ENCODE measurements at places on chromosomes 3 and 15.
A peak's percentile ranks its signal among the peaks of the same experiment; 100 is the strongest.

DNA sequence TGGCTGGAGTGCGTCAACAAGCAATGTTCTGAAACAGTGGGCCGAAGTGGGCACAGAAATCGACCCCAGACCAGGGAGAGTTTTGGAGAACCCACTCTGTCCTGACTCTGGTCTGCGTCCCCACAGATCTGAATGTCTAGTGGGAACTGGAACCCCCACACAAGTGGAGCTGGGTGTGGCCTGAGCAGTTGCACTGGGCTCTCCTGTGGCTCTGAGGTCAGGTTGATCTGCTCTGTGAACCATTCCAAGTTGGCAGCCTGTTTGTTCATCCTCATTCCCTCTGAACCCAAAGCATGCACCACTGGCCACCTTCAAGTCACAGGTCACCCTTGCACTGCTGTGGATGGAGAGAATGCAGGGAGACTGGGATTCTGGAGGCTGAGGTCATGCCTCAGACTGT, 60.5 kb downstream of the STARD5 start:
- no peak for DNase-seq

DNA sequence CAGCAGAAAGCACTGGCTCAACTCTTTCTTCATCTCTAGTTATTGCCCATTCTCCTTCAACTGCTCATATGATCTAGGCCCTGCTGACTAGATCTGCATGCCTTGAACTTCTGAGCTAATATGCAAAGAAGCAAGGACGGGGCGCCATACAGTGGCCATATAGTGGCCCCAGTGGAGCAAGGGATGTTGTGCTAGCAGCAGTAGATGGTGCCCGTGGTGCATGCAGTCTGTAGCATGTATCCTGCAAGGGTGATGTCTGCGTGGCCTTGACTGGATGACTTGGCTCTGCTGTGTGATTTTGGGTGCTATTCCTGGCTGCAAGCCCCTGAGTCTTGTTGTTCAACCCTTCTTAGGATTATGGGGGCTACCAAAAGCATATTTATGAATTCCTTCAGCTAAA, 12.2 kb upstream of the NMD3 start:
- no peak for DNase-seq

- no peak for DNase-seq
Measured at GRCh38 chr15:52645916-52646315, 33.3 kb downstream of the ATOSA start.

DNA sequence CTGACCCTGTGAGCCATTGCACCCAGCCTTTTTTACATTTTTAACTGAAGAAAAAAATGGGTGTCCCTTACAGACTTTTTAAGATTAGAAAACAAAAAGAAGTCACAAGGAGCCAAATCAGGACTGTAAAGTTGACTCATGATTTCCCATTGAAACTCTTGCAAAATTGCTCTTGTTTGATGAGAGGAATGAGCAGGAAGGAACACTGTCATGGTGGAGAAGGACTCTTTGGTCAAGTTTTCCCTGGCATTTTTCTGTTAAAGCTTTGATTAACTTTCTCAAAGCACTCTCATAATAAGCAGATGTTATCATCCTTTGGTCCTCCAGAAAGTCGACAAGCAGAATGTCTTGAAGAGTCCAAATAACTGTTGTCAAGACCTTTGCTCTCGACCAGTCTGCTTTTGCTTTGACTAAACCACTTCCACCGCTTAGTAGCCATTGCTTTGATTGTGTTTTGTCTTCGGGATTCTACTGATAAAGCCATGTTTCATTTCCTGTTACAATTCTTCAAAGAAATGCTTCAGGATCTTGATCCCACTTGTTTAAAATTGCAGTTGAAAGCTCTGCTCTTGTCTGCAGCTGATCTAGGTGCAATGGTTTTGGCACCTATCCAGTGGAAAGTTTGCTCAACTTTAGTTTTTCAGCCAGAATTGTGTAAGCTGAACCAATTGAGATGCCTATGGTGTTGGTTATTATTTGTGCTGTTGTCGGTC, 369.4 kb downstream of the MAGI1 start:
- no peak for DNase-seq

DNA sequence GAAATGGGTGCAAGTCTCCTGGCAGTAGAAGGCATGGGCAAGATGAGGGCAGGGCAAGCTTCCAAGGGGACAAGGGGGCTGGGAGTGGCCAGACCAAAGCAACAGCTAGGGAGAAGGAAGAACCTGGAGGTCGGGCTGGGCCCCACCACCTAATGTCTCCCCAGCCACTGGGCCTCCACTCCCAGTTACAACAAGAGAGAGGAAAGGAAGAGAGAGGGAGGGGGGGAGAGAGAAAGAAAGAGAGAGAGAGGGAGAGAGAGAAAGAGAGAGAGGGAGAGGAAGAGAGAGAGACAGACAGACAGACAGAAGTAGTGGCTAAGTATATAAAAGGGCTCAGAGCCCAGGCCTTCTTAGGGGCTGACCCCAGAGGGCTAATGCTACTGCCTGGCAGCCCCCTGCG, 6.9 kb downstream of the DUSP7 start:
- DNase-seq = no peak

GRCh38 chr15:43872416-43873020, 45.7 kb downstream of the WDR76 start:
- DNase-seq = peak; percentile 5

- DNase-seq = no peak
Measured at GRCh38 chr3:24088782-24089181, 143.7 kb downstream of the NR1D2 start.

GRCh38 chr3:16061491-16061890, 113.0 kb upstream of the GALNT15 start:
- DNase-seq = no peak

- no peak for DNase-seq
Measured at GRCh38 chr3:123779655-123780231, 104.4 kb downstream of the MYLK start.

DNA sequence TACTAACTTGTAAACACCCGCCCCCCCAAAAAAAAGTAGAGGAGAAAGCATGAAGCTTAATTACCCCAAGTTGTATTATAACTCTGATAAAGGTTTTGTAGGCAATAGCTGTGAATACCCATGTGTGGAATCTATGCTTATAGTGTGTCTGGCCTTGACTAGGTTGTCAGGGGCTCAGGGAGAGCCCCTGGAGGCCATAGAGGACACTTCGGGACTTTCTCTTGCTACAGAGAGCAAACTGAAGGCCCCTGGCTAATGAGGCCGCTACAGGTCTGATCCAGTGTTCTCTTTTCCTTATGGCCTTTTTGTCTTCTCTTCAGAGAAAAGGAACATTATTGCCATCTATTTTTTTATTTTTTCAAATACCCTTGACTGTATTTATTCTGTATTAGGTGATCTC, 19.1 kb upstream of the SCAANT1 start:
- DNase-seq = no peak

- DNase-seq = no peak
Measured at GRCh38 chr3:171829841-171830517, 13.2 kb upstream of the TMEM212 start.

- DNase-seq = no peak
Measured at GRCh38 chr3:128263946-128264345, 110.7 kb downstream of the EEFSEC start.

DNA sequence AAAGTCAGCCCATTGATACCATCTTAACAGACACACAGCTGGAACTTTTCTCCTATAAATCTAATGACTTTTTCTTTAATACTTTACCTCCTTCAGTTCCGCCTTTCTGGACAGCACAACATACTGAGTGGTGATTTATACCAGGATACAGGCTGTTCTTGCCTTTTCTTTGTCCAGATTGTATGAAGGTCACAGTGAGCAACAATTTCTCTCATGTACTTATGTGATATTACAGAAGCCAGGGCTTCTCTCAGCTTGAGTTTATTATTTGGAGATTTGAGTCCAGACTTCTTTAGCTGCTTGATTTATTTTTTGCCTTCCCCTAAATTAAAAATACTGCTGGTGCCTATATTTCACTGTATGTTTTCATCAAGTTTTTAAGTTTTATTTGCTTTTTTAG, 976.0 kb downstream of the ROBO2 start:
- DNase-seq = no peak

GRCh38 chr15:71109130-71109529, 6.1 kb upstream of the THSD4 start:
- DNase-seq = no peak

DNA sequence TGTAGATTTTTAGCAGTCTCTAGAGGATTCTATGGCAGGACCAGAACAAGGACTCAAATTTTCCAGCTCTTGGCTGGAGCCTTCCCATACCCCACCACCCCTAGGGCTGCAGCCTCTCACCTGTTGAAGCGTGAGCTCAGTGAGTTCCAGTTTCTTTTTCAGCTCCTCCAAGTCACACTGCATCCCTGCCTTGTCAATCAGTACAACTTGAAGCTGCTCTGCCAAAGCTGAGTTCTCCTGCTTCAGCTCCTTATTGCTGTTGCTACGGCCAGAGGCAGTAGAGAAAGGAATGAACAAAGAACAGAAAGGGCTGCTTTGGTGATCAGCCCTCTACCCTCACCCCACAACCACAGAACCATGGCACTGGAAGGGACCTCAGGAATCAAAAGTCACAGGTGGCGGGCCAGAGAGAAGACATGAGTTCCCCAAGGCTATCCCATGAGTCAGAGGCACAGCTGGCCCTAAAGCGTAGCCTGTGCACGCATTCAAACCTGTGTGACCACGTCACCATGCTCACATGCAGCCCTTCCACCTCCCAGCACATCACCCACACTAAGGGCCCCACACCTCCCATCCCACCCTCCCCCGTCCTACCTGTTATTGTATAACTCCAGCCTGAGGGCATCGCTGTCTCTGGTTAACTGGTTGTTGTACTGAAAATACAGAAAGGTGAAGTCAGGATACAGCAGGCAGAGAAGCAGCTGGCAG, 83.3 kb upstream of the C2CD4B start:
- DNase-seq = no peak

GRCh38 chr3:87674397-87675161, 384.2 kb downstream of the CGGBP1 start:
- DNase-seq = peak; percentile 56

DNA sequence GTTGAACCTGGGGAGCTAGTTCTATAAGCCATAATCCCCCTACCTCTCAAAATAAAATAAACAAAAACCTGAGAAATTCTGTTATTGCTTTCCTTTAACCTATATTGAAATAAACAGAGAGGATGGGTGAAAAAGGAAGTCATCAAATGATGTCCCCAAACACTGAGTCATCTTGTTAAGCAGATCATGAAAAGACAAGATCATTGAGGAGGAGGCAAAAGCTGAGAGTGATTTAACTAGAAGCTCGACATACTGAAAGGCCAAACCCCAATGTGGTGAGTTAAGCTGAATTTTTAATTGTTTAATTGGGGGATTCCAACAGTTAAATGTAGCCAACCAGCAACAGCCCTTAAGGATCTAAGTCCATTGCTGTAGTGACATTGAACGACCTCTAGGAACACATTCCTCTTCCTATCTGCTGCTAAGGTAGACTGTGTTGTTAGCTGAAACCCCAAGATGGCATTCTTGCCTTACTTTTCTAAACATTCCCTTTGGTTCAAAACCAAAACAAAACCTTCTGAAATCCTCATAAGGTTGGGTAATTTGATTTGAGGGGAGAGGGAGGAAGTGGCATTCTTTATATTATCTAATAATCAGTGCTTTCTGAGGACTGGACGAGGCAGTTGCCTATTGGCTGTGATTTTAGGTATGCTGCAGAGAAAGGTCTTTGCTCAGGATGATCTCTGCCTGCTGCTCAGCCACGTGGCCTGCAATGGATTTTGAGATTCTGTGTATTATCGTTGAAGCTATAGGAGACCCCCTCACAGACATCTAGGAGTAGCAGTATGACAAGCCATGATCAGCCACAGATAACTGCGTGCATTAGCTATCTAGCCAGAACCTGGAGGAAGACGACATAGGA, 62.7 kb upstream of the BNIP2 start:
- no peak for DNase-seq

- DNase-seq = no peak
Measured at GRCh38 chr3:29683018-29683993, 402.4 kb downstream of the RBMS3 start.

DNA sequence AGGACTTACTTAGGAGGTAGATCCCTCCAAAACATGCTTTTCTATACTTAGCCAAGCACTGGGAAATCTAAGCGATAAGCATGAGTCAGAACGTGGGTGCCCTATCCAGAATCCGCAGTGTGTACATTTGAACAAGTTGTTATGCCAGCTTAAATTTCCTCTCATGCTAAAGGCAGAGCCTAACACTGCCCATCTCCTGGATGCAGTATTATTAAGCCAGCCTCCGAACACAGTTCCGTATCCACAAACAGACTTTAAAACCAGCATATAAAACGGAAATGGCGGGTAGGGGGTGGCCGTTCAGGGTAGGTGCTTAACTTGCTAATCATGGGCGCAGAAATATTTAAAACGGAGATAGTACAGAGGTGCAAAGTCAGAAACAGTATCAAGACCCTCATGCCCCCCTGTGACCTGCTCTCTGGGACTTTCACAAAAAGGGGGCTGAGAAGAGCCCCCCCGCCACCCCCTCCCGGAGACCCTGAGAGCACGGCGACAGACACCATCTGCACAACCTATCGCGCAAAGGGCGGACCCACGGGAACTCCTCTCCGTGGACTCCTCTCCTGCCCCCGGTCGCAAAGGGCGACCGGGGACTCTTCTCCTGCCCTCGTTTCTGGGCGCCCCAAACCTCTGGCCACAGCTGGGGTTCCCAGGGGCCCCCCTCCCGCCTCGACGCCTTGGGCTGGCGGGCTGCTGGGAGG, 889 bp upstream of the LRRIQ4 start:
- peak; percentile 40 for DNase-seq

GRCh38 chr3:37447732-37448131, 273.4 kb upstream of the LRRFIP2 start:
- no peak for DNase-seq

DNA sequence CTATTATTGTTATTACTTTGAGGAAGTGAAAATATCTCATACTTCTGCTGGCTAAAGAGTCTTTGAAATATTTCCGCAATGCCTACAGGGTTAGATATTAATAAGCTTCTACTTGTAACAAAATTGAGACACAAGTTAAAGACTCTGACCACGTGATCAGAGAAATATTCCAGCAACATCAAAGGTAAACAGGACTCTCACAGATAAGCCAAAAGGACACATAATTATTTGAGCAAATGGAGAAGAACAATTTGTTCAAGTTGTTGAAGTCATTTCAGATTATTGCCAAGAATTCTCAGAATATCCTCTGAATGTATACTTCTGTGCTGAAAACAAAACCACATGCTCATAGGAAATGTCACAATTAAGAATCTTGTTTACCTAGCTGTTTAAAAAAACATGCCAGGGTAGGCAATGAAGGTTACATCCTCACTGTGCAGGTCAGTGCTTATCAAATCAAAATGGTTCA, 225.8 kb upstream of the ALCAM start:
- no peak for DNase-seq

DNA sequence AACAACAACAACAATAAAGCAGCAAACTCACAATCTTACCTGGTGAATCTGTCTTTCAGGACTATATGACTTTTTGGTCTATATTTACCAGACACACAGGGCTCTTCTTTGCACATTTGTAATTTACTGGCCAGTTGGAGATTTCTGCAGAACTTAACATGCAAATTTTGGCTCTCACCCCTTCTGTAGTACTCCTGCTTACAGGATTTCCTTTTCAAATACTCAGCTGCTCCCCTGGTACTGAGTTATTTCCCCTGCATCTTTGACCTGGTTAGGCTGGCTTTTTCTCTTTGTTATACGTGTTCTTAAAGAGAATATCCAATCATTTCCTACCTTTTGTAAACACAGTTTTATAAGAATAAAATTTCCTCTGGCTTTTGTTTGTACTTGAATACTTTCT, 228.0 kb downstream of the MBNL1 start:
- DNase-seq = peak; percentile 14

- DNase-seq = no peak
Measured at GRCh38 chr3:48012659-48013058, 3.6 kb downstream of the MAP4 start.

All from naive B cell (primary cell).